Liver (tissue), 10 donors: ENCODE measurements at places on chromosomes 1 and 21. TPM values are rescaled to one million over a fixed set of nuclear protein-coding genes. Genes with fewer than 3 reads are reported as not detected.

DNA sequence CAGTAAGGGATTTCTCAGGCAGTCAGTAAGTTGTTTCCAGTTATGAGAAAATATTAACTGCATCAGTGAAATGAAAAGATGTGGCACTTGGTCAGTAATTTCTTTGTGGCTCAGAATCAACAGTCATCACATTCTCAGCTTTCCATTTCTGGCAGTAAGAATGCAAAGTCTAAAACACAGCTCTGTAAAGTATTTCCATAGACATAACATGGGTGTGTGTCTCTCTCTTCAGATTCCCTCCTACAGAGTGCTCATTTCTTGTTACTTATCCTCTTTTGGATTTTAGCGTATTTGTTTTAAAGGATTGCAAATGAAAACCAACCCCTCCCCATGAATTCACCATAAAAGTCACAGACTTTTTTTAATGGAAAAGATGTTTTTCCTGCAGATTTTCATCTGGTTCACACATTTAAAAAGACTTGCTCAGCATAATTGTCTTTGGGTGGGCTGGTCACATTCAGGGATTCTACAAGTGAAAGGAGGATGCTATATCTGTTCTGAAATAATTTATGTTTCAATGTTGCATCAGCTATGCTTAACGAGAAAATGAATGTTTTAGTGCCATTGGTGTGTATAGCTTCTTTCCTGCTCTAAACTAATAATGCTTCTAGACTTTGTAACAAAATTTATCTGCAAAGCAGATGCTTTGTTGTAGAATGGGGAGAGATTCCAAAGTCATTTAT lies 34.6 kb upstream of the CD55 start:
- no peak for DNase-seq

DNA sequence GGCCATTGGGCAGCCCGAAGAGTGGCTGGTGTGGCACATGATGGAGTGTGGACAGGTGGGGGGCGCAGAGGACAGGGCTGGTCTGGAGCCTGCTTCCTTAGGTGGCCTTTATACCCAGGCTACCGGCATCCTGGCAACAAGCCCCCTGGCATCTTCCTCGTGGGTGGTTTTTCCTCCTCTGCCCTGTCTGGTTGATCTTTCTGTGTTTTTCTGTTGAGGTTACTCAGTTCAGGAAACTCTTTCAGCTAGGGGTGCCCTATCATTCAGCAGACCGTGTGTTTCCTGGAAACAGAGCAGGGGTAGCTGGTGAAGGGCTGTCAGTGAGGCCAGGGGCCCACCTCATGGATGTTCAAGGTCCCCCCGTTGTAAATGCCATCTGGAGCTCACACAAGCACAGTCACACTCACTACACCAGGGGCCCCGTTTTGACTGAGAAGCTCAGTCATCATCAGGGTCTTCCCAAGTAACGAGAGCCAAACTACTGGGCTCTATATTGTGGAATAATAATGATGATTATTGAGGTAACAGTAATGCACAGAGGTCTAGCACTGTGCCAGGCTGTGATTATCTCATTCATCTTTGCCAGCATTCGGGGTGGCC lies at the start of gene KRTAP12-4:
Gene KRTAP12-4 (minus strand): TSS at position 84 of the 600 bp plus-strand sequence. CDS start 45 bp downstream, at position 39.
- DNase-seq = no peak

- no peak for DNase-seq
Measured at GRCh38 chr1:24770881-24771280, 25.6 kb downstream of the CLIC4 start.

DNA sequence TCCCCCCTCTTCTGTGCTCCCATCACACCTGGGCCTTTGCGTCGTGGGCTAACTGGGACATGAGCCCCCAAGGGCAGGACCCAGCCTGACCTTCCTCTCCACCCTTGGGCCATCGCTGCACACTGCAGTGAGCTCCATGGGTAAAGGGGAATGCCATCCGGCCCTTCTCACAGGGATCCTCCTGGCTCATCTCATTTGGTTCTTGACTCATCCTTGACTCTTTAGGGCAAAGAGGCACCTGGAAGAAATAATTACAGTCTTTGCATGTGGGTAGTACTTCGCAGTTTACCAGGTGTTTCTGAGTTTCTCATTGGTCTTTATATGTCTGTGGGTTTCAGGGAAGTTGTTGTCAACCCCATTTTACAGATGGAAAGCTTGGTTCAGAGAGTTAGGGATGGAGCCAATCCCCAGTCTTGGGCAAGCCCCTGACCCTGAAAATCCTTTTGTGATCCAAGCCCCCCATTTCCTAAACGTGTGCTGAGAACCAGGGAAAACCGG lies 59.3 kb upstream of the ID3 start:
- no peak for DNase-seq

- no peak for DNase-seq
Measured at GRCh38 chr1:197928849-197929336, 11.7 kb downstream of the LHX9 start.

DNA sequence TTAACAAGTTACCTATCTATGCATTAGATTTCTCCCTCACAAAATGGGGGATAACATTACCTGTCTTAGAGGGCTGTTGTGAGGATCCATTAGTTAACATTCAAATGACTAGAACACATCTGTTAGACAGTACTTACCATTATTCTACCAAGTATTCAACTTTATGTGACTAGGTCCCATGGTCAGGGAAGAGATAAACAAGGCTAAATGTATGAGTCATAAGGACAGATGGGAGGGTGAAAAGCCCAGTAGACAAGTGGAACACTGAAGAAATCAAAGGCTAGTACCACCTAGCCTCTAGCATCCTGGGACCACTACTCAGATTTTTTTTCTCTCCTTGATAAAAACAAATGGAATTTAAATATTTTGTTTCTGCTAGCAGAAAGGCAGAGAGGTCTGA lies 9.0 kb upstream of the VHLL start:
- no peak for DNase-seq

GRCh38 chr1:184701816-184702215 lies 52.8 kb downstream of the EDEM3 start:
- DNase-seq = no peak

- no peak for DNase-seq
Measured at GRCh38 chr1:248359415-248359814, 2.0 kb upstream of the OR2T4 start.

- no peak for DNase-seq
Measured at GRCh38 chr1:230069796-230070195, 2.8 kb downstream of the GALNT2 start.

- no peak for DNase-seq
Measured at GRCh38 chr1:151907363-151908139, 1.8 kb downstream of the THEM4 start.

- DNase-seq = no peak
Measured at GRCh38 chr1:28848416-28848815, 36.4 kb downstream of the OPRD1 start.

- DNase-seq = no peak
Measured at GRCh38 chr1:208217781-208218180, 26.4 kb downstream of the PLXNA2 start.

DNA sequence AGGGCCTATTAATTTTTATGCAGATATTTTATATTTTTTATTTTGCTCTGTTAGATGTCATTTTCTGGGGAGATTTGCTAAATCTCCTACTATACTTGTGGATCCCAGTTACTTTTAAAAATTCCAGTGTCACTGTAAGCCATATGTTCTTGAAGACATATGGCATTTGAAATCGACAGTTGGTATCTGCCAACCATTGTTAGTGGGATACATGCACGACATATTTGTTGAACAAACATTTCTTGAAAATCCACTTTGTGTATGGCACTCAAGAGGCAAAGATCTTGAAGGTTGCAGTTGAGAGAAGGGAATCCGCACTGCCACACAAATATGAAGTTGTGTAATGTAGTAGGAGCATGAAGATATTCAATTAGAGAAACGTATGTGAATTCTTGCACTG lies 287.7 kb downstream of the HHAT start:
- DNase-seq = no peak

DNA sequence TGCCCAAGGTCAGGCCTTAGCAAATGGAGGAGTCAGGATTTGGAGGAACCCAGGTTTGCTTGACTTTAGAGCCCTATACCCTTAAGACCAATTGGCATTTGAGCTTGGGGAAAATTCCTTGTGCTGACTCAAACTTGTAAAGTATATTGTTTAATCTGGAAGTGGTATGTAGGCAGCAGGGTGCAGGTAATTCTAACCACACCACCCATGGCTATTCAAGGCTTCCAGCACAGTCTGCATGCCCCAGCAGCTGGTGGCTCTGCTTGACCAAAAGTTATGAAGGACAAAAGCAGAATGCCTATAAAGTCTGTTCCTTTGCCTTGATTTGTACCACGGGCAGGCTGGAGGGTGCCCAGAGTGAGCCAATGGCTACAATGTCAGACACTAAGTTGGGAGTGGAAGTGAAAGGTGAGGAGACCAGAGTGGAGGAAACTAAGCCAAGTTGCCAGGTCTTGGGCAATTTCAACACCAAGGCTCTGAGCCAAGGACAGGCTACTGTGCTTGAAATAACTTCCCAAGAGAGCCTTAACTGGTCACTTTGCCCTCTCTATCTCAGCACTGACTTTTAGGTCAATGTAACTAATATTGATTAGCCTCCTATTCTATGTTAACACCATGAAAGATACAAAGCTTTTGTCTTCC lies 4.7 kb upstream of the G0S2 start:
- DNase-seq = no peak

DNA sequence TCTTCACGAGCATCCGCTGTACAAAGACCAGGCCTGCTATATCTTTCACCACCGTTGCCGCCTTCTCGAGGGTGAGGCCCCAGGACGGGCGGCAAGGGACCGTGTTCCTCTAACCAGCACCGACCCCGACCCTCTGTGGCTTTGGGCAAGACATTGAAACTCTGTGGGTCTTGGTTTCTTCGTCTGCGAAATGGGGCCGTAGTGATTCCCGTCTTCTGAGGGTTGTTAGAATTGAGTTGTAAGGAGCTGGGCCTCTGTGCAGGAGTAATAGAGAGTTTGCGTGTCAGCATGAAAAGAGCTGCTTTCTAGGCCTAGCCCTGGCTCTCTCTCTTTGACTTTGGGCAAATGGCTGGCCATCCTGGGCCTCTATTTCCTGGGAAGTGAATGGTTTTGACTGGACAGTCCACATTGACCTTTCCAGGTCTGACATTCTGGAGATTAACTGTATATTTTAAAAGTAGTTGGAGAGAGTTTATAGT lies 591 bp downstream of the MRPL37 start:
- DNase-seq = no peak

DNA sequence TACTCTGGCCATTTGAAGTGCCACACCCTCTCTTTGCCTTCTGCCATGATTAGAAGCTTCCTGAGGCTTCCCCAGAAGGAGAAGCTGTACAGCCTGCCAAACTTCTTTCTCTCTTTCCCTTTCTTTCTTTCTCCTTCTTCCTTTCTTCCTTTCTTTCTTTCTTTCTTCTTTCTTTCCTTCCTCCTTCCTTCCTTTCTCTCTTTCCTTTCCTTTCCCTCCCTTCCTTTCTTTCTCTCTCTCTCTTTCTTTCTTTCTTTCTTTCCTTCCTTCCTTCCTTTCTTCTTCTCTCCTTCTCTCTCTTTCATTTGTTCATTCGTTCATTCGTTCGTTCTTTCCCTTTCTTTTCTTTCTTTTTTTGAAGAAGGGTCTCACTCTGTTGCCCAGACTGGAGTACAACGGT lies 931.0 kb downstream of the TTLL7 start:
- no peak for DNase-seq

- no peak for DNase-seq
Measured at GRCh38 chr1:51512120-51512519, 6.9 kb downstream of the EPS15 start.

Gene LDLRAP1
- total RNA-seq = 17.8 TPM

Gene LCE1E
- total RNA-seq = not detected

Gene USP21
- 7.2 TPM for total RNA-seq

Gene NBPF4
- total RNA-seq = 0.09 TPM

Gene AMY2A
- not detected for total RNA-seq

Gene TGFBR3
- total RNA-seq = 19.3 TPM

Gene DNTTIP2
- total RNA-seq = 12.8 TPM

Gene FALEC
- not detected for total RNA-seq

Gene OR14I1
- not detected for total RNA-seq
